OCI-M1 (cell line): ENCODE measurements at places on chromosomes 2 and 18.

GRCh38 chr2:240913810-240914644 is 7.9 kb downstream of the CROCC2 start:
- DNase-seq, result peak; percentile 64

GRCh38 chr2:35023545-35023944 is 1332.0 kb upstream of the CRIM1 start:
- DNase-seq, result no peak

GRCh38 chr2:240959941-240960308 is 38.5 kb upstream of the SNED1 start:
- DNase-seq, result no peak

DNA sequence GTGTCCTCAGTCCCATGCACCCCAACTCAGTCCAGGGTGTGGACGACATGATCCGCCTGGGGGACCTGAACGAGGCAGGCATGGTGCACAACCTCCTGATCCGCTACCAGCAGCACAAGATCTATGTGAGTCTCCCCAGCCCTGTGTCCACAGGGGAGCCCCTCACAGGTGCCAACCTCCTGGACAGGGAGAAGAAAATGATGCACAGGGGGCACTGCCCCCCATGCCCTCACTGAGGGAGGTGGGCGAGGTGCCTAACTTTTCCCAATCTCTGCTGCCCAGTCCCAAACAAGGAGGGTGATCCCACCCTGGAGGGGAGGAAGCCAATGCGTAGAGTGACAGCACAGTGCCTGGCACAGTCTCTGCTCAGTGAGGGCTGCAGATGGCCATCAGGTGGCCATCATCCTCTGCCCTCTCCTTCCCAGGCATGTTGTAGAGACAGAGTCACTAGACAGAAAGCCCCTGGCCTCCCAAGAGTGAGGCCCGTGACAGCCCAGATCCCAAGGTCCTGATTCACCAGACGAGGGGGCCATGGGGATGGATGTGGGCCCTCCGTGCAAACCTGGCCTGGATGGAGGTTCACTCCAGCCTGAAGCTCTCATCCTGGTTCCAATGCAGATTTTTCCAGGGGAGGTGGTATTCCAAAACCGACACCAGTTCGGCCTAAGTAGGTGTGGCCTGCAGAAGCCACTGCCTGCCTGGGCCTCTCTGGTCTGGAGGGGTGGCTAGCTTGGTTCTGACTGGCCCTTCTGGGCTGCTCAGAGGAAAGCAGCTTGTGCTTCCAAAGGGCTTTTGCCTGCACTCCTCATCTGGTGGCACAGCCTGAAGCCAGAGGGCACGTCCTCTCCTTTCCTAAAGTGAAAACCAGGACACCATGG is 30.0 kb downstream of the MYO7B start:
- no peak for DNase-seq

- DNase-seq, result peak; percentile 46
These were observed 174.1 kb downstream of the NEDD4L start for GRCh38 chr18:58218117-58218516.

- no peak for DNase-seq
These were observed 39.8 kb upstream of the SNED1 start for GRCh38 chr2:240958366-240959213.

GRCh38 chr2:20657522-20658235 is 6.8 kb upstream of the HS1BP3 start:
- DNase-seq, result no peak

GRCh38 chr18:59385191-59385590 is 26.1 kb upstream of the LMAN1 start:
- DNase-seq, result no peak

- no peak for DNase-seq
These were observed 273.3 kb downstream of the ZNF407 start for GRCh38 chr18:74870950-74871349.

DNA sequence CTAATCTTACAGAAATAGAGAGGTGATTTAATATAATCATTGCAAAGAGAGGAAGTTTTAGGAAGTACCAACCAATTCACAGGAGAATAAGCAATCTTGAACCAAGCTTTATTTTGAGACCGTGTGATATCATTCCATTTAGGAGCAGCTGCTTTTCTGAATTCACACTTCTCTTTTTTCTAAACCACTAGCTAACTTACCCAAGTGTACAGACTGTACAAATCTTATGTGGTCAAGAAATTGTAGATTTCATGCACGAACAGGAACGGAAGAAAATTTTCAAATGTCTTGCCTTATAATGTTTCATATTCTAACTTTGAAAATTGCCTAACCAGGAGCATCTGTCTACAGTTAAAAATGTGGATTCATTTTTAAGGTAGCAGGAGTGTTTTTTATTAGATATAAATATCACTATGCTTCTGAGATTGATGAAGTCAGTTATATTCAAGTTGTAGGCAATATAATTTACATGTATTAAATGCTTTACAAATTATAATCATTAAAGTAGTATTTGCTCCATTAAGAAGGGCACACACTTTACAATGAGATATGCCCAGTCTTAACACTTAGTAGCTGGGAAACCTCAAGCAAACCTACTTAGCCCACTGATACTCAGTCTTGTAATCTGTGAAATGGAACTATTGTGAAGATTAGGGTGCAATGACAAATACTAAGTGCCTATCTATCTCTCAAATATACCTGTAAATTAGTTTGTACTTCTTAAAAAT is 302.2 kb upstream of the STON1 start:
- DNase-seq, result peak; percentile 90

DNA sequence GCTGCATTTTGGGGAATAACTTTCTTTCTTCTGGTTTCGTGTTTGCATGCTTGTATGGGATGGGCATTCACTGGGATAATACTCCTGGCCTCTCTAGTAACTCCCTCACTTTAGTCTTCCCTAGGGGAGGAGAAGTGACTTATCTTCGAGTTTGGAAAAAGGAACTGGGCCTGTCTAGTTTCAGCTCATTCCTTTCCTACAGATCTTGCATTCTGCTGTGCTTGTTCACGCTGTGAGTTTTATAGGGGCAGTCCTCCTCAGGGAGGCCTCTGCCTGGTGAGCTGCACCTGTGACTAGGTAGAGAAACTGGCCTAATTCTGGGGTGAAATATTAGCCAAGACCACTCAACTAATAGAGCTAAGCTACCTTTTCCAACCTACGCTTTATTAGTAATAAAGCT is 50.9 kb downstream of the PHLPP1 start:
- DNase-seq, result no peak

- peak; percentile 74 for DNase-seq
These were observed 112.3 kb downstream of the MEP1B start for GRCh38 chr18:32301976-32302743.

DNA sequence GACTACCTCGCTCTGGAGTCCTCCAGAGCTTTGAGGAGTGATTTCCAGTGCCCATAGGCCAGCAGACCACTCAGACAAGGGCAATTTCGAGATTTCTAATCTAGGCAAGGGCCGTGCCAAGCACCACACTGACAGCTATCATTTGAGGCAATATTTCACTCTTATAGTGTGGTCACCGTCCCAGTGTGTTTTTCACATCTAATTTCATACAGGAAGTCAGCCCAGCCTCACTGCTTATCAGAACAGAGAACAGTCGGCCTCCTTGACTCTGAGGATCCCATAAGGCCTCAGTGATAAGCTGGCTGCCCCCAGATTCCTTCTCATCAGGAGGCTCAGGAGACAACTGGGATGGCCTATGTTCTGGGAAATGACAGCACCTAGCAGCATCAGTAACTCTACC is 581 bp downstream of the CAPN14 start:
- DNase-seq, result peak; percentile 61

GRCh38 chr2:1060372-1060771 is 109.7 kb downstream of the SNTG2 start:
- DNase-seq, result no peak

- no peak for DNase-seq
These were observed 970.2 kb upstream of the PIK3C3 start for GRCh38 chr18:40984856-40985255.

DNA sequence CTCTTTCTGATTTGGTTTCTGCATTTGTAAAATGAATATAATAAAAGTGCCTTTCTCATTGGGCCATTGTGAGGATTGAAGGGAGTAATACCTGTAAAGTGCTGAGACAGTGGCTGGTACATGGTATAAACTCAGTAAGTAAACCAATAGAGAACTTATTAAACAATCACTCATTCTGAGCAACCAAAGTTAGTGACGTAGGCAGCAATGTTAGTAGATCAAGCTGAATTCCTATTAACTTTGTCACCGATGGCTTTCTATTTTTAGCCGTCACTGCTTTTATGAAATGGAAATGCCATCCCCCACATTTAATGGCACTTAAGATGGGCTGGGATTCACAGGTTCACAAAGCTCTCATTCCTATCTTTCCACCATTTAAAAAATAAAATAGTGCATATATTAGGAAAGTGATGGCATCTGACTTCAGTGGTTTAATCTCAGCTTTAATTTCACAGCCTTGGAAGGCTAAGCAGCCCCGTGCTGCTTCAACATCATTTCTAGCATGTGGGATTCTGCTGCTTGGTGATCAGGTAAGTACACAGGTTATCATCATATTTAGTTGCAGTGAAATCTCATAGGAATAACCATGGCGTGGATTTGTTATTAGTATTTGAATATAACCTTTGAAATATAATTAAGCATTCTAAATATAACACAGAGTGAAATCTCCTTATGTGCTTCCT is 17.6 kb upstream of the PPP4R1 start:
- no peak for DNase-seq

DNA sequence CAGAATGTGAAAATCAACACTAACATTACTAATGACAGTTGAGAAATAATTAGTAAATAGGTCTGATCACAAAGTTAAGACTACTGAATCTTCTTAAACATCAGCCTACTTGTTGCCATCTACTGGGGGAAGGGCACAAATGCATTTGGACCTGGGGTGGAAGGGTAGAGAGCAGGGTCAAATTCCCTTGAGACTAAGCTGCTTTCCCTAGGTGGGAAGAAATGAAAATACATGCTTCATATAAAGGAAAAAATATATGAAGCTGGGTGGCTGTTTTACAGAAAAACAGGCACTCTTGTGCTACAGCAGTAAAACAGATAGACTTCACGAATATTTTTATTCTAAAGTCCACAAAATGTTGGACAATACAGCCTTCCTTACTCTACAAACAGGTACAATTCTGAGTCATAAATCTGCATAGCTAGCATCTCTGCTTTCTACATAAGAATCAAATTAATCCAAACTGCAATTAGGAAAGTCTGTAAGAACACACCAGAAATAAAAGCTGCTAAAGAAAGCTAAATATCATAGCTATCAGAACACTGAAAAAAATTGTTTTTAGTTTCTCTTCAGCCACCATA is 10.9 kb downstream of the TRIP12 start:
- peak; percentile 61 for DNase-seq

DNA sequence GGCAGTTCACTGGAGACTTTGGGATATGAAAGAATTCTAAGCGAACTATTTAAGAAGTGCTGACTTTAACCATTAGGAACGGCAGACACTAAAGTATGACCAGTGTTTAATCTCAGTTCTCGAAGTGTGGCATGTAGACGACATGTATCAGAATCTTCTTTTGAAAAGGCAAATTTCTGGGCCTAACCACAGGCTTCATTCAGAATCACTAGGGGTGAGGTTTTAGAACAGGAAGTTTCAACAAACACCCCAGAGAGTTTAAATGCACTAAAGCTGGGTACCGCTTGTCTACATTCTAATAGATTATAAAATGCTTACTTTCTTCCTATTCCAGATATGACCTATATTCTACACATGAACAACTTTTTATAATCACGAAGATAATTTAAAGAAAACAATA is 180.3 kb downstream of the ANKRD44 start:
- no peak for DNase-seq

DNA sequence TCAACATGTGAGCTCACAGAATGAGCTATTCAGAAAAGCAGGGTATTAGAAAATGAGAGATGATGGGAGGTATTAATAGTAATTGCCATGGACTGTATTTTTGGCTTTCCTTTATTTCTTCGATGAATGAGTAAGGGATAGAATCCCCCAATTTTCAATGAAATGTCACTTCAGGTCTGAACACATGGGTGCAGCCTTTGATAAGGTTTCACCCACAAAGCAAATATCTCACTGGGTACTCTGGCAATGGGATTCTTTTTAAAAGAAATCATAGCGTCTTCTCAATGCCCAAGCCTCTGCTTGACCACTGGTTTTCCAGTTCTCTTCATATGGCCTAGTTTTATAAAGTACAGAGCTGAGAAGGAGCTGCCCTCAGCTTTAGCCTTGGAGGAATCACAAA is 610.5 kb upstream of the FANCL start:
- DNase-seq, result no peak

GRCh38 chr2:88182721-88183120 is 12.6 kb downstream of the THNSL2 start:
- no peak for DNase-seq

DNA sequence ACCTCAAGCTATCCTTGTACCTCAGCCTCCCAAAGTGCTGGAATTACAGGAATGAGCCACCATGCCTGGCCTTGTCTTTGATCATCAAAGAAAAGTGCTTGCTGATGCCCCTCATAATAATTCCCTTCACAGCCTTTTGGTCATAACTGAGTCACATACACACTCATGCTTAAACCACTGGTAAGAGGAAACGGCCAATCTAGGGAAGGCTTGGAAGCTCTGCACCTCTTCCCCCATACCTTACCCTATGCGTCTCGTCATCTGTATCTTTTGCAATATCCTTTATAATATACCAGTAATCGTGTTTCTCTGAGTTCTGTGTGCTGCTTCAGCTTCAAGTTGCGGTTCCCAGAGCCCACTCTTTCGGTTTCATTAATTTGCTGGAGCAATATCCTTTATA is 4.8 kb upstream of the RNF138 start:
- DNase-seq, result no peak

- no peak for DNase-seq
These were observed 57.2 kb downstream of the CDC42EP3 start for GRCh38 chr2:37614061-37614738.

DNA sequence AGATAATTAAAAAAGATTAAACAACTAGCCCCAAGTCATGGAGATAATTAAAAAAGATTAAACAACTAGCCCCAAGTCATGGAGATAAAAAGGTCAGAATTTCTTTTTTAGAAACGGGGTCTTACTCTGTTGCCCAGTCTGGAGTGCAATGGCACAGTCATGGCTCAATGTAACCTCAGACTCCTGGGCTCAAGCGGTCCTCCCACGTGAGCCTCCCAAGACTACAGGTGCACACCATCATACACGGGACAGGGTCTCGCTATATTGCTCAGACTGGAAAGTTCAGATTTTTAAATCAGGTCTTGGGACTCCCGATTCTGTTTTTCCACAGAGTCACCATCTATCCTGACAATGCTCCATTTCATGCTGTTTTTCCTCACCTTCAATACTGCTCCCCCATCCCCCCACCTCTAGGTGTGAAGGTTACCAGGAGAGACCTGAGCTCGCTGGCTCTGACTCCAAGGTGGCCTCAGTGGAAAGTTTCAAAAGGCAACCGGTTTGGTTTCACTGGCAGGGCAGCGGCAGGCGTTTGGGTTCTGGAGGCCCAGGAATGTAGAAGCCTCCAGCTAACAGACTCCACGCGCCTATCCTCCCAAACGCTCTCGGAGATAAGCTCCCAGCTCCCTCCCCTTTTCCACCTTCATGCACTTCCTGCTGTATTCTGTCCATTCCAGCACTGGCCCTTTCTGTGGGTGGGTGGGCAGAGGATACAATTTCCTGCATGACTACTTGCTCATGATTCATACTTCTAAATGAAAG is 2.9 kb upstream of the SEMA4C start:
- DNase-seq, result no peak

GRCh38 chr18:25704071-25704470 is 352.1 kb upstream of the ZNF521 start:
- DNase-seq, result no peak
